Neural crest cell (in vitro differentiated cells): ENCODE measurements at places on chromosomes 6 and 20. TPM values are rescaled to one million over a fixed set of nuclear protein-coding genes. Genes with fewer than 3 reads are reported as not detected.

GRCh38 chr20:43579861-43580793 is 10.6 kb upstream of the IFT52 start:
- no peak overlapping the region for H3K27ac ChIP-seq
- DNase-seq, result no peak
- no peak overlapping the region for H3K4me3 ChIP-seq
- no peaks in the 10 kb centered on the region for H3K36me3 ChIP-seq

DNA sequence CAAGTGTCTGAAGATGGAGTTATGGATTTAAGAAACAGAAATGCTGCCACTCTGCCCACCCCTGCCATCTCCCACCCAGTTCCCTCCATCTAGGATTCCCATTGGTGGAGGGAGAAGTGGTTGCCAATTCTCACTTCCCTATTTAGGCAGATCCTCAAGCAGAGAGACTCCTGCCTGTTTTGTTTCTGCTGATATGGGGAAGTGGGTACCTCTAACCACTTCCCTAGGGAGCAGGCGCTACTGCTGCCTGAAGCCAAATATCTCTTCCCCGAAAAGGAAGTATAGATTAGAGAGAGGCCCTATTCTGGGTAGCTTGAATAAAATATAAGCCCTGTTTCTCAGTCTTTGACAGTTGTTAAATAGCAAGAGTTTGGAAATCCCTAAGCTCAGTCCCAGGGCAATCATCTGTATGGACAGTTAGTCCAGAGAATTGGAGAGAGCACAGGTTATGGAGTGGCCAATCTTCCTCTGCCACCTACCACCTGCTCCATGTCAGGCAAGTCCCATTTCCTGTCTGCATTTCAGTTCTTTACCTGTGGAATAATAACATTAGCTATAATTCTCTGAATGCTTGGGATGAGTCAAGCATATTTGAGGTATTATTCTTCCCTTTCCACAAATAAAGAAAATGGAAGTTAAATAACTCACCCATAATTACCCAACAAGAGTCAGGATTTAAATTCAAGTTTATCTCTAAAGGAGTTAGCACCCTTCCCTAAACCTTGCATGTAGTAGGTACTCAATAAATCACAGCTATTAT is 2.6 kb upstream of the ADGB start:
- H3K4me1 ChIP-seq, result peaks cover 11% of the 10 kb centered on the region
- no peak overlapping the region for H3K27ac ChIP-seq
- H3K27me3 ChIP-seq, result no peaks in the 10 kb centered on the region
- H3K4me3 ChIP-seq, result no peak overlapping the region

- no peak overlapping the region for H3K27ac ChIP-seq
- no peaks in the 10 kb centered on the region for H3K36me3 ChIP-seq
- no peaks in the 10 kb centered on the region for H3K4me1 ChIP-seq
Observed at GRCh38 chr6:57262901-57263694, 41.0 kb upstream of the RAB23 start.

DNA sequence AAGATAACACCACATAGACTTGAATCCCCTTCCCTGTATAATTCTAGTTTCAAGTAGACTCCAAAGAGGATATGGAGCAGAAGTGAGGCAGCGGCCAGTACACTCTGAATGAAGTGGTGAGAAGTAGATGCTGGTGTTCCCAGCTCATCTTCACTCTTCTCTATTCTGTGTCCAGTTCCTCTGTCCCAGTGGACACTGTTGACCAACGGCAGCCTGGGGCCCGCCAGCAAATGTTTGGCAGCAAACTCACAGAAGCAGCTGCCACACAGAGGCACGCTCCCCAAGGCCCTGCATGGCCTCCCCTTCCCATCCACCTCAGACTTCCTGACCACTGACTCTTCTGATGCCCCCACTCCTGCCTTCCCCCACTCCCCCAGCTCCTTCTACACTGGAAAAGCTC is 358.9 kb upstream of the ID4 start:
- peaks cover 21% of the 10 kb centered on the region for H3K36me3 ChIP-seq
- H3K4me3 ChIP-seq, result no peak overlapping the region
- no peak for DNase-seq
- no peak overlapping the region for H3K27ac ChIP-seq
- H3K4me1 ChIP-seq, result peaks cover 11% of the 10 kb centered on the region

DNA sequence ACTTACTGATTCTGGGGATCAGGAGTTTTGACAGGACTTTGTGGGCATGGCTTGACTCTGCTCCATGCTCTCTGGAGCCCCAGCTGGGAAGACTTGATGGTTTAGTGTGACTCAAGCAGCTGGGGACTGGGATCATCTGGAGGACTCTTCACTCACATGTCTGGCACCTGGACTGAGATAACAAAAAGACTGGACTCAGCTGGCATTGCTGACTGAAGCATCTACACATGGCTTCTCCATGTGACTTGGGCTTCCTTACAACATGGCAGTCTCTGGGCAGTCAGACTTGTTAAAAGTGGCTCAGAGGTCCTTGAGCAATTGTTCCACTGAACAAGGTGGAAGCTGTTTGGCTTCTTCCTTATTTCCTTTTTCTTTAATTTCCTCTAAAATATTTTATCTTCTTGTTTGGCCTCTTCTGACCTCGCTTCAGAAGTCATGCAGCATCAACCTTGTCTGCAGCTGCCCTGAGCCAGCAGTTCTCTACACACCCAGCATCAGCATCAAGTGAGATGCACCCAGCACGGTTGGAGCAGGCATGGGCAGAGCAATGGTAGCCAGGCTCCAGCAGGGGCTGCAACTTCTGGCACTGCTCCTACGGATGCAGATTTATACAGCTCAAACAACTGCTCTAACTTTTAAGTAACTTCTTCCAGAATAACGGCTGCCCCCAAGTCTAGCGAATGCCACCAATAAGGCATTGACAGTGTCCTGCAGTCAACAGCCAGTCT is 5.6 kb upstream of the HM13 start:
- no peaks in the 10 kb centered on the region for H3K36me3 ChIP-seq
- H3K4me3 ChIP-seq, result no peak overlapping the region
- no peak for DNase-seq
- H3K27ac ChIP-seq, result no peak overlapping the region

YIPF3 gene
- 85.7 and 93.0 TPM in 2 replicates for total RNA-seq

TMC2 gene
- total RNA-seq, result not detected in 2 replicates

SPDEF gene
- total RNA-seq, result 0.12 TPM in 1 of 2 replicates, not detected in the other
